ENCODE measurements at places on chromosomes 4 and X.

GRCh38 chrX:101785142-101785541 is 125.5 kb upstream of the ARMCX2 start:
- DNase-seq: no peak

DNA sequence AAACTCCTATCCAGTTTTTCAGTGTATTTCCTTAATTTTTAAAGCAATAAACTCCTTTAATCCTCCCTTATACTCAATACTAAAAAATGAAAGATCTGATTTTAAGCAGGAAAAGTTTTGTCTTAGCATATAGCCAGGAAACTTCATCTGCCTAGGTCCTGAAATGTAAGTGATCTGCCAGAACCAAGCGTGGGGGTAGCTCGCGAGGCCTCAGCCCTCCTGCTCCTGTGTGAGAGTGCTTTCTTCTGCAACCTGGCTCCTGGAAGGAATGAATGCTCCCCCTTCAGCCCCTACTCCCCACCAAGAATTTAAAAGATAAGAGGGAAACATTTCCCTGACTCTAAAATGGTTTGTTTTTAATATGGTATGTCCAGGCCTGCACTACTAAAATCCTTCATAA is 160.1 kb downstream of the CBR4 start:
- no peak for DNase-seq

DNA sequence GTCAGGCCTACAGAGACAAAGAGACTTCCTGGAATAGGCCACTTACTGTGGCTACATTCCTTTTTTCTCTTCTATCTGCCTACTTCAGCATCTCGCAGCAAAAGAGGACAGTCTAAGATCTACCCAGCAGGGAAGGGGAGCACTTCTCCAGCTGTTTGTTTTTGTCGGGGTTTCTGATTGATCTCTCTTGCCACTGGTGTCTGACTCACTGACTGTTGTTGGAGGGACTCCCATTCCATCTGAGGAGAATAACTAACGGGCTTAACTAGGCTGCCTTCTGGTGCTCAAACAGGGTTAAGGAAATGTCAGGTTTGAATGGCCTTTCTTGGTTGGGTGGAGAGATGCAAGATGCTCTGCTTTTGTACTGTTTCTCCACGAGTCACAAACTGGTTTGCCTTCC is 100.2 kb upstream of the TMEM164 start:
- DNase-seq: no peak

GRCh38 chr4:106569146-106570031 is 200.8 kb upstream of the GIMD1 start:
- DNase-seq: no peak

DNA sequence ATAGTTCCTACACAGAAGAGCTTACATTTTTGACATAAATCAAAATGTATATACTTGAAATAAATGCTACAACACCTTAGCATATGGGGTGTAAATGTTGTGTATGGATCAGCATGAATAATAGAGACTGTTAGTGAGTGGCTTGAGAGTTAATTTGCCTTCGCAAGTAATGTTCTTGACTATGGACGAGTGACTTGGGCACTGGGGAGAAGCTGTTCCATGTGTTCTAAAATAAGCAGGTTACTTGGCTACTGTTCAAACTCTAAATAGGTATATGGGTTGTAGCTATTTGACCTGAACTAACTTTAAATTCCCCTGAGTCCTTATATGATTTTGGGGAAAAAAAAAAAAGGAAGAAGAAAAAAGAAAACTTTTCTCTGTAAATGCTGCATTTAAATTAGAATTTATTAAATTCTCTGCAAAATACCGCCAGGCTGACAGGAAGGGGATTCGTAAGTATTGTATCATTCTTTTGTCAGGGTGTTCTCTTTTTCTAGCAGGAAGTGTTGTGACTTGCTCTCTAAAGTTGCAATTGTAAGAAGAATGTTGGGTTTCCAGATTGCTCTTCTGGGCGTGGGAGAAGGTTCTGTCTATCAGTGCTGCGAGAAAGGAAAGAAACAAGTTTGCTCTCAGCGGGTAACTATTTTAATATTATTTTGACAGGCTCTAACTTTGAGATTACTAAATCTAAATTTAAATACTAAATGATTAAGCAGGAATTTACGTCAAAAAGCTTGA is 32.2 kb downstream of the PLS3 start:
- DNase-seq: no peak

DNA sequence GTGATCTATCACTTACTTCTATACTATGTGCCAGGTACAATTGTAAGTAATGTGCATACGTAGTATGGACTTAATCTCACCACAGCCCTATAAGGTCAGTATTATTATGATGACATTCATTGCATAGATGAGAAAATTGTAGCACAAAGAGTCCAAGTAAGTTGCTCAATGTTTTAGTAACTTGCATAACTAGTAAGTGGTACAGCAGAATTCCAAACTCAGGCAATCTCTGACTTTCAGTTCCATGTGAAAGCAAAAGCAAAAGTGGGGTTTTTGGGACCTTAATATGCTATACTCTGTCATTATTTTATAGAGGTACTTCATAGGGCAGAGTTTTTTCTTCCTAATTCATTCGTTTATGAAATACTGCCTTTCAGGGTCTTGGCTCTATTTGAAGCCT is 188.8 kb upstream of the VEGFC start:
- DNase-seq: peak; percentile 14

DNA sequence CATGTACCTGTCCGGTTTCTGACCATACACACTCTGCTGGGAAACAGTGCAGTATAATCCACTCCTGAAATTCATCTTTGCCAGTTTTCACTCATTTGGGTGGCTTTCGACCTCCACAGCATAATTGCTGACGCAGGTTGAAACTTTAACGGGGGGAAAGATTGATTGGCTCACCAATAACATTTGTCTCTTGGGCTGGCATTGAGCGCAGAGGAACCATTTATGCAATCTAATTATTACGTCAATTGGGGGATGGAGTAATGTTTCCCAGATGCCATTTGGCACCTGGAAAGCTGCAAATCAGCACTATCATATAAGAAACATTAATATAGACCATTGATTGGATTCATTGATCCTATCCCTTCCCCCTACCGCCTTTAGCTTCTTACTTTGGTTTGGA is 24.1 kb upstream of the ARHGAP36 start:
- no peak for DNase-seq

DNA sequence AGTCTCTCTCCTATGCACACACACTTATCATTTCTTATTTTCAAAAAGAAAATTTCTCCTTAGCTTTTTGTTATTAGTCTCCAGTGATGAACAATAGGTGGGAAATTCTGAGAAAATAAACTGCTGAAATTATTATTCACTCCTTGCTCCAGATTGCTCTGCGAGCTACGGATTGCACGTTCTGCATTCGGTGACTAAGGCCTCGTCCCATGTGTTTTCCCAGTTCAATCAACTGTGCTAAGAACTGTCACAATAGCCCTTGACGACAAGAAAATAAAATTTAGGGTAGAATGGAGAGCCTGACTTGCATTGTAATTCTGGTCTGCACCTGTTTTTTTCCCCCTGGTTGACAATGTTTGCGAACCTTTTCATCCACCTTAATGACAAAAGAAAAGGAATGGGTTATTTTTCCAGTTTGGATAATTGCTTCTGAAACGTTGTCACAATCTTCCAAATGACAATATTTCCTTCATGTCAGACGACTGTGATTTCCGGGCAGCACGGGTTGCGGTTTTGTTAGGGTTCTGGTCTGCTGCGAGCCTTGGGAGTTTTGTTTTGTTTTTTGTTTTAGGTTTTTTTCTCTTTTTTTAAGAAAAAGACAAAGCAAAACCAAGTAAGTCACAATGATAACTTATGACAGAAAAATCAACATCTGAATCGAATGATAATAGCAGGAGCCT is 124.5 kb upstream of the NOCT start:
- no peak for DNase-seq

DNA sequence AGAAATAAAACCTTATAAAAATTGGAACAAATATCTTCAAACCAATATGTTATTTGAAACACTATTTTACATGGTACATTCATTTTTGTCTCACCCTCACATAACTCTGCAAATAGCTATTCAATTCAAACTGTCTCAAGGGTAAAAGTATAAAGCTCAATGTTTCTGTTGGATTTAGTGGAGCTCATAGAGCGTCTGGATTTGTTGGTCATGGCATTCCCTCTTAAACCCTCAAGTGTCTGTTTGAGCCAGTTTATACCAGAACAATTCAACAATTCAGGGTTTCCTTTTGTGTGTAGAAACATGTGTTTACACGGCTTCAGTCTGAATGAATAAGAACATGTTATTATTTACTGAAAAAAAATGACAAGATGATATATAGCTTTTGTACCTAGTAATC is 161.6 kb downstream of the PCDH18 start:
- DNase-seq: no peak

DNA sequence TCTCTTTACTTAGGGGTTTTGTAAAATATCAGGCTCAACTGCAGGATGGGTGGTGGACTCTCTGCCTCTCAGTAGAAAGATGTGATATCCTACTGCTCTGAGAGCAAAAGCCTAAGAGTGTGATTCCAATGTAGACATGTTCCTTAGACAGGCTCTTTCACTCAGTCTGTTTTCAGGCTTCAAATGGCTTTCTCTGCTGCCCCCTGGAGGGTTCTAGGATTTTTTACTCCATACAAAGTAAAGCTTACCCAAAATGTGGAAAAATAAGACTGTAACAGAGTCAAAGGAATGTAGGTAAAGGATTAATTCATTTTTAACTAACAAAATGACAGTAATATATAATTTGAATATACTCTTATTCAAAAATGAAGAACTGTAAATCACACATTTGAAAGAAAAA is 32.1 kb downstream of the ZGRF1 start:
- peak; percentile 15 for DNase-seq

GRCh38 chrX:104318330-104319009 is 63.7 kb upstream of the ESX1 start:
- DNase-seq: no peak

DNA sequence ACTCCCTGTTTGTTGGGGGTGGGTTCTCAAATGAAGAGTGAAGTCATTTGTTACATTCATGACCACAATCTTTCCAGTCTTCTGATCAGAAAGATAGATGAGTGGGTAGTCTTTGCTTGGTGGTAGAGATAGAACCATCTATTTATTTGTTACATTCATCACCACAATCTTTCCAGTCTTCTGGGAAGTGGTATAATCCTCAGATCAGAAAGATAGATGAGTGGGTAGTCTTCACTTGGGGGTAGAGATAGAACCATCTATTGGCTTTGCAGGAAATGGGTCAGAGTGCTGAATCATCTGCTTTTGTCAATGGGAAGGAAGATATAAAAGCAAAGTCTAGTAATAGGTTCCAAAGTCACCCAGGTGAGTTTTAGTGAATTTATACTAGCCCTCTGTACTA is 64.2 kb upstream of the EPGN start:
- DNase-seq: no peak

GRCh38 chr4:54073271-54073880 is 9.0 kb upstream of the CHIC2 start:
- no peak for DNase-seq

DNA sequence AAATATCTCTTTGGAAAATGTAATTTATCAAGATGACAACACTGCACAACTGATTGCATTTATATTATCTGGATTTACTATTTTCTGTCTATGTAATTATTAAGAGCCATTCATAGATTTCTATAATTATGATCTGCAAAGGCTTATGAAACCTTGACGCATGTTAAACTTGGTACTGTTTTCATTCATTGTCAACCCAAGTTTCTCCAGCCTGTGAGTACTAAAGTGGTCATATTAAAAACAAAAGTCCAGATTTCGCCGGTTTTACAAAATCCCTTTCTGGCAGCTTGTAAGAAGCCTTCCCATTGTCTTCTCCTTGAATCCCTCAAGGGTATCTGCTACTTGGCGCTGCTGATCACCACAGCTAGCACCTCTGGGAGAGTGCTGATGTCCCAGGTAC is 19.7 kb upstream of the GRPR start:
- DNase-seq: no peak

GRCh38 chr4:102343964-102344519 is 1.2 kb downstream of the SLC39A8 start:
- no peak for DNase-seq

- DNase-seq: no peak
Measured at GRCh38 chr4:54716478-54717065, 58.8 kb downstream of the KIT start.

- no peak for DNase-seq
Measured at GRCh38 chrX:136810493-136810892, 29.8 kb upstream of the ARHGEF6 start.

DNA sequence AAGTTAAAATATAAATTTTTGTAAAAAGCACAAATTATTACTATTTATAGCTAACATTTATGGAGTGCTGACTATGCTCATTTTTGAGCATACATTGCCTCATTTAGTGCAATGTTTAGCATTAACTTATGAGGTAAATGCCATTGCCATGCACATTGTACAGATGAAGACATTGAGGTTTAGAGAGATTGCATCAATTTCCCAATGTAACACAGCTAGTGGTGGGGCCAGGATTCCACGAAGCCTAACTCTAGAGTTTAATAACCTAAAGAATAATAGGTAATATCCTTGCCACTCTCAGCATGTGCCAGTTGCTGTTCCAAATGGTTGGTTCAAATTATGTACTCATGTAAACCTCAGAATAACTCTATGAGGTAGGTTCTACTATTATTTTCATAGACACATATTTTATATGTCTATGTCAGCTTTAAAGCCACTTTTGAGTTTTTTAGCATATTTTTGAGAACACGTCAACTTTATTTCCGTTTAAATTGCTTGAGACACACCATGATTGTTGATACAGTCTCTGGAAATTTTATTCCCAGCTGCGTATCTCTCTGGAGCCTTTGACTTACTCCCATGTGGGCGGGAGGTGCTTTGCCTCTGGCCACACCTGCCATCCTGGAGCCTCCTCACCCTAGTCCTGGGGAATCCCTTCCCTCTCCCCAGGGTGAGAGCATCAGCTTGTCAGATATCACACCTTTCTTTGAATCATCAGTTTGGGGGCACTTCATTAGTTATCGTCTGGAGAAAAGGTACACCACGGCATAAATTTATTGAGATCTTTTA is 10.8 kb upstream of the ADH1A start:
- DNase-seq: no peak

DNA sequence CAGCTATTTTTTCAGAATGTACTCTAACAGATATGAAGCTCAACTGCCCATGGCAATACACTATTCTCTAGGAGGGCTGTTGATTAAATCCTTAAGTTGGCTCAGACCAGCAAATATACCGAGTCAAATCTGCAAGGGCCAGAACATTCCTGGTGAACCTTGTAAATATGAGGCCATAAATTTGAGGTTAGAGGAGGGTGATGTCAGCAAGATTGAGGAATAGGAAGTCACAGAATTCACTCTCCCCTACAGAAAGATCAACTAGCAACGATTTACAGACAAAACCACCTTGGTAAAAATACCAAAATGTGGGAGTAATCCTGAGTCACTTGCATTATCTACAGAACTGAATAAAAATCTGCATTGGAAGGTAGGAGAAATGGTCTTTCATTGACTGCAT is 399.3 kb downstream of the GPM6A start:
- DNase-seq: peak; percentile 88

GRCh38 chr4:114386637-114387233 is 211.9 kb upstream of the UGT8 start:
- no peak for DNase-seq

- DNase-seq: no peak
Measured at GRCh38 chrX:75067931-75068330, 88.2 kb downstream of the ABCB7 start.

- no peak for DNase-seq
Measured at GRCh38 chrX:41542536-41542935, 95.4 kb downstream of the NYX start.

- no peak for DNase-seq
Measured at GRCh38 chr4:1462009-1462767, 55.9 kb upstream of the NKX1-1 start.

GRCh38 chr4:51885363-51885762 is 42.4 kb downstream of the DCUN1D4 start:
- DNase-seq: no peak

- no peak for DNase-seq
Measured at GRCh38 chr4:158170691-158171561, 1.9 kb downstream of the GASK1B start.

GRCh38 chr4:105225500-105225899 is 78.8 kb downstream of the TET2 start:
- DNase-seq: no peak
